ENCODE measurements at places on chromosomes 5 and 9.

DNA sequence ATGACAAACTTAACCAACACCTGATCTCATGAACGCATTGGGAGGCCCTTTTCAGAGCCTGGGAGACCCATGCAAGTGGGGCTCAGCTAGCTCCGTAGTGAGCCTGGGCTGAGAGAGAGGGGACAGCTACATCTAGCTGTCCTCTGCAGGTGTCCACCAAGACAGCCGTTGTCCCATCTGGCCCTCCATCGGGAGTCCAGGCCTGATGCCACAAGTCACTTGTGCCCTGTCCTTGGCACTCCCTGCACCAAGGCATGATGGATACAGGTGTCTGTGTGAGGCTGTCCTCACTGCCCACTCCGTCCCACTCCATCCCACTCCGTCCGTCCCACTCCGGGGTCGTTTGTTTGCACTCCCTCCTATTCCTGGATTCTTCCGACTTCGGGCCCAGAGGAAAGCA, 2.5 kb upstream of the EDF1 start:
- DNase-seq = no peak

DNA sequence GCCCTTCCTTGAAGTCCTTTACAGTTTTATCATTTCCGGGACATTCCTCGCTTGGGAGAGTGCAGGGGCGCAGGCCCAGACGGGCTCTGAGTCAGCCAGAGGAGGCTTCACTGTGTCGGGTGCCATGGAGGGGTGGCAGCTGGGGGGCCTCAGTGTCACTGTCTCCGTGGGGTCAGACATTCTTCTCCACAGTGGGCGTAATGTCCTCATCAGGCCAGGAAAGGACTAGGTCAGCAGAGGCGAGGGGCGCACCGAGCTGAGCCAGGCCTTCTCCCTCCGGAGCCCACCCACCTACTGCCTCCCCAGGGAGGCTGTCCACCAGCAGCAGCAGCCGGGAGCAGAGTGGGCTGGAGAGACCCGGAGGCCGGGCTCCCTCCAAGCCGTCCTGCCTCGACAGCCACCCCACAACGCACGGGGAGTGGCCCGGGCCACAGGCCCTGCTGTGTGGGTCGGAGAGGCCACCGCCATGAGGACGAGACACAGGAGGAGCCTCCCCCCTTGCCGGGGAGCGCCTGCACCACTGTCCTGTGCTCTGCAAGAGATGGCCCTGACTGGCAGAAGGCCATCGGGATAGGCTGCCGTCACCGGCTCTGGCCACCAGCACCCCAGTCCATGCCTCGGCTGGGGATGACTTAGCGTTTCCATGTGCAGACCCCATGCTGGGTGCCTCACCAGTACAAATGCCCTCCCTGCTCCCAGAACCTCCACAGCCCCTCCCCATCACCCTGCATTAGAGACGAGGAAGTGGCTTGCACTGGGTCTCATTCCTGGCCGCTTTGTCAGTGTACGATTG, 26.5 kb downstream of the SARDH start:
- DNase-seq = peak; percentile 55

- DNase-seq = no peak
These were observed 9.7 kb upstream of the ORM1 start for GRCh38 chr9:114313186-114313585.

- no peak for DNase-seq
These were observed 158.4 kb downstream of the COL23A1 start for GRCh38 chr5:178431782-178432165.

DNA sequence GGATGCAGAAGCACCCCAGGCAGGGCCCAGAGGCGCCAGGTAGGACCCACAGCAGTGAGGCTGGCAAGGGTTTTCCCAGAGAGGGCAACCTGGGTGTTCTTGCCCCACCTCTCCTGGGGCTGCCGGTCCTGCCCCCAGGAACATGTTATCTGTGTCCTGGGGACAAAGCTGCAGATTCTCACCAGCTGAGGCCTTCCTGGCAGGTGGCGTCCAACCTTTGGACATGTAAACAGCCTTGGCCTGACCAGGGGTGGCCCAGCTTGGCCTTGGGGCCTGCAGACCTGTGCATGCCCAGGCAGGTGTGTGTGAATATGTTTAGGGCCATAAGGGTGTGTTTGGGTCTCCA, 101.8 kb upstream of the LARP1 start:
- no peak for DNase-seq

DNA sequence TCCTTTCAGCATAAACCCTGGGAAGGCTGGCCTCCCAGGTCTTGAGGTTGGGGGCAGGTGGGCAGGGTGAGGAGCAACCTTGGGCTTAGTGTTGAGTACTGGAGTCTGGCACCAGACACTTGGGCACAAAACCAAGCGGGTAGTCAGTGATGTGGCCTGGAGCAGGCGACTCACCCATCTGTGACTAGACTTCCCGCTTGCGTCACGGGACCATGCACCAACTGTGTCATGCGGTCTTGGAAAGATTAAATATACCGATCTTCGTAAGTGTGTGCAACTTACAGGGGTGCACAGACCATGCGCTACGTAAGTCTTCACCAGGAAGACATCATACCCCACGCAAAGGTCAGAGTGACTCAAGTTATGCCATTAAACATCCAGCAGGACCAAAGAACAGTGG, 304.4 kb upstream of the IRX4 start:
- DNase-seq = no peak

DNA sequence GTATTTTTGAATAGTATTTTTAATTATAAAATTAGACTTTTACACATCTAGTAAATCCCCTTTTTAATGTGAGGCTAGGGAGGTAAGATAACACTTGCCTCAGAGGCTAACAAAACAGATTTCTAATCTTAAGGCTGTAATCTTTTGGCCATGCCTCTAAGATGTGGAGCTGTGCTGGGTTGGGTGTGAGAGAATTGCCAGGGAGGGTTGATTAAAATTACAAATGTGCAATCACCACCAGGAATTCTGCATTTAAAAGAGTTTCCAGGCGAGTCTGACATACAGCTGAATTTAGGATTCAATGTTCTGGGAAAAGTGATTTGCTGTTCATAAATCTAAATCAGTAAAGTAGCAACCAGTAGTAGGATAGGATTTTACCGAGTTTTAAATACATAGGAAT, 73.3 kb downstream of the NUDT12 start:
- DNase-seq = no peak

DNA sequence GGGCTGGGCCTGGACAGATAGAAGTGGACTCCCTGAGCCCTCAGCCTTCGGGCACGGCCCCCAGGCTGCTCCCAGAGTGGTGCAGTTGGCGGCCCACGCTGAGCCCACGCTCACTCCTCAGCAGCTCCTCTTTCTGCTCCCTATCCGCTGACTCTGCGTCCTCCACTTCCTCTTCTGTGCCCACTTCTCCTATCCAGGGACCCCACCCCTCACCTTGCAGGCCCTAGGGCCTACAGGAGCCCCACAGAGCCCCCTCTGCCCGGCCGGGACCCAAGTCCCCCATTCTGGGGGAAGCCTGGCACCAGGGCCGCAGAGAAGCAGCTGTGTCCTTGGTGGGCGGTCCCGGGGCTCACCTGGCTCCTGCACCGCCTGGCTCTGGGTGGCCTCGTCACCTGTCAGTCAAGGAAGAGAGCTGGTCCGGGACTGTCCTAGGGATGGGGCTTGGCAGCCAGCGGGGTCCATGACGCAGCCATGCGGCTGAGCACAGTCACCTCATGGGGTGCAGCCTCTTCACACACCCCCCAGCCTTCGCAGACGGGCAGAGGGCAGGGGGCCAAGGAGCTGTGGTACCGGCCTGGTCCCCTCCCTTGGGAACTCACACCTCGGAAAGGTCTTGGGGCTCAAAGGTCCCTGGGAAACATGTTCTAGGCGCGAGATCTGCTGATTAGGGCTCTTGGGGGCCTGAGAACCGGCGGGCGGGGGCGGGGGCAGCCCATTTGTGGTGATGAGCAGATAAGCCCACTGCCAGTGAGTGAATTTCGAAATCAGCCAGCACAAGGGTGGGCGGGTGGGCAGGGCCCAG, 5.4 kb upstream of the NRARP start:
- DNase-seq = no peak

DNA sequence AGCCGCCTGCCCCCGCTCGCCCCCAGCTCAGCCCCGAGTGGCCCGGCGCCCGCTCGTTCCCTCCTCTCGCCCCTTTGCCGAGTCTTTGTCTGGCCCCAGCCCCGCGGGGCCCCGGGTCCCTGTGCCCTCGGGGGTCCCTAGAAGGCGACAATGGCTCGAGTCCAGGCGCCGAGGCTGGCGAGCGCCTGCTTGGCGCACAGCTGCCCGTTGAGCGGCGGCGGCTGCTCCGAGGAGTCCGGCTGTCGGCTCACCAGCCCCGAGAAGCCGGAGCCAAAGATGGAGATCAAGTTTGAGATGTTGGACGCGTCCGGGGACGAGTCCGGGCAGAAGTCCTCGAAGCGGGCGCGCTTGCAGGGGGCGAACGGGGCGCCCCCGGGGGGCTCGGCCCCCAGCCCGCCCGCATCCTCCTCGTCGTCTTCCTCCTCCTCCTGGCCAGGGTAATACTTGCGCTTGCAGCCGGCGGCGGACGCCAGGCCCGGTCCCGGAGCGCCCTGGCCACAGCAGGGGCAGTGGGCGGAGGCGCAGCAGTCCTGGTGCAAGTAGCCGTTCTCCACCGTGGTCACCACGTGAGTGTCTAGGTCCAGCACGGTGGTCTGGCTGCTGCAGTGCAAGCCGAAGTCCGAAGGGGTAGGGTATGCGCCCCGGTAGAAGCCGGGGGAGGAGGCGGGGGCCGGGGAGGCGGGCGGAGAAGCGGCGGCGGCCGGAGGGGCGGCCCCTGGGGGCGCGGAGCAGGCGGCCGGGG, 1.2 kb downstream of the IER5L start:
- peak; percentile 41 for DNase-seq

DNA sequence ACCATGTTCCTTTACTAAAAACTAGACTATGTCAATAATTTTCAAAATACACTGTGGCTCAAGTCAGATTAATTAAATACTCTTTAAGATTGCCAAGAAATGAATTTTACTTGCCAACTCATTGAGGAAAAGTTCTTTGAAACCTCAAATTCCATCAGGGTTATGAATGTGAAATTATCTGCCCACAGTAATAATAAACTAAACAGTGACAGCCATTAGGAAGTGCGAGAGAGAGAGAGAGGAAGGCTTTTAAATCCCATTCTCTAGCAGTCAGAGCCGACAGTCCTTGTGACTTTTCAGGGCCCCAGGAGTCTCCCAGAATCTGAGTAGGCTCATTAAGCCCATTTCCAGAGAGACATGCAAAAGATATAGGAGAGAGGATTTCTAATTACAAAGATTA, 236.1 kb downstream of the MARCHF11 start:
- DNase-seq = no peak

DNA sequence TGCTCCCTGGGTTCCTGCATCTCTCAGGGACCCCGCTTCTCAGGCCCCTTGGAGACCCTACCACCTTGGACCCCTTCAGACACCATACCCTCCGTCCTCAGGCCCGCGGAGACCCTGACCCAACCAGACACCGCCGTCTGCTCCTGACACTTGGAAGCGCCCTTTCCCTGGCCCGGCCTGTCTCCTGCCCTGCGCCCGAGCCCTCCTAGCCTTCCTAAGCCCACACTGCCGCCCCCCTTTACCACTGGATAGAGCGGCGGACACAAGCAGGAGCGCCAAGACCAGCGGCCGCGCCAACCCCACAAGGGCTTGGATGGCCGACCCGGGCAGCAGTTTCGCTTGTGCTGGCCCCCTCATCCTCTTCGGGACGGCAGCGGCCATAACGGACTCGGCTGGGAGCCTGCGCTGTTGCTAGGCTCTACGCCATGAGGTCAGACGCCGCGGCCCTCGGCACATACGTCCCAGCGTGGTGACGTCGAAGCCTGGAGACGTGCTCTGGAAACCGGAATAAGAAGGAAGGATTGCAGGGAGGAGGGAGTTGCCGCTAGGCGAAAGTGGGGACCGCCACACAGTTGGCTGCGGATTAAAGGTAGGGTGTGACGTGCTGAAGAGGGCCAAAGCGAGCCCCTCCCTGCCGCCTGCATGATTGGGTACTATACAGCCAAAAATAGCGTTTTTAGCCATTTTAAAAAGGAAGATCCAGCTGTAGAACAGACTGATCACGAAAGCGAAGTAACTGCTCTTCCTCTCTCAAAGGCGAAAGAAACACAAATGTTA, at the start of gene C5orf15:
Gene C5orf15 (minus strand): TSS at position 422 of the 777 bp plus-strand sequence. CDS start 41 bp downstream, at position 381.
- DNase-seq = peak; percentile 96

DNA sequence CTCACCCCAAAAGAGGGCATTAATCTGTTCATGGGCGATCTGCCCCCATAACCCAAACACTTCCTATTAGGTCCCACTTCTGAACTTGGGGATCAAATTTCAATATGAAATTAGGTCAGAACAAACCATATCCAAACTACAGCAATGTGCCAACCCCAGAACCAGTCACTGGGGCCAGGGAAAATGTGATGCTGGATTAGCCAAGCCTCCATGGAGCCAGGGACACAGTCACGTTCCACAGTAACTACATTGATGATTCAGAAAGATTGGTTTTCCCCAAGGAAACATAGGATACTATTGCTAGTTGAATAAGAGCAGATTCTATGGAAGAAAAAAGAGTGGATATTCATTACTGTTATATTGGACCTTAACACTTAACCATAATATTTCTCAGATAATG, 84.2 kb downstream of the GIN1 start:
- peak; percentile 67 for DNase-seq

- peak; percentile 21 for DNase-seq
These were observed 700 bp downstream of the CDO1 start for GRCh38 chr5:115815693-115816225.

DNA sequence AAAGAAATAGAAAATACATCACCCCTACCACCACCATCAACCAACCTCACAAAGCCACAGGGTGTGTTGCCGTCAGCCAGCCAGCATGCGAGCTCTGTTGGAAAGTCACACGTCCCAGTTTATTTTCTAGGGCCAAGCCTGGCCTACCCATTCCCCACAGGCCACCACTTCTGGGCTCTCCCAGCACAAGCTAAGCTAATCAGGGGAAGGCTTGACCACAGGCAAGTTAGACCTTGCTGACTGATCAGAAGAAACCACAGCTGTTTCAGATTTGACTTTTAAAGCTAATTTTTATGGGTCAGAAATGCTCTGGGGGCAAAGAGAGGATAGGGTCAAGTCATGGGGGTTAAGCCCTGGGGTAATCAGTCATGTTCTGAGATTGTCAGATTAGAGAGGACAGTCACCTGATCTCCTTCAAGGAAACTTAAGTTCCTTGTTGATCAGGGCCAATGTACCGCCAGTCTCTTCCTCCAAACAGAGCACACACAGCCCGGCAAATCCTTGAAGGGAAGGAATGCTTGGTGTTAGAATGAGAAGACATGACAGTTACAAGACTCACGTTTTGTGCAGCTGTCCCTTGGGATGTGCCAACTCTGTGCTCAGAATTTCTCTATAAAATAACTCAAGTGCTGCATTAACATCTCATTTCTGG, 7.6 kb downstream of the SHB start:
- no peak for DNase-seq

DNA sequence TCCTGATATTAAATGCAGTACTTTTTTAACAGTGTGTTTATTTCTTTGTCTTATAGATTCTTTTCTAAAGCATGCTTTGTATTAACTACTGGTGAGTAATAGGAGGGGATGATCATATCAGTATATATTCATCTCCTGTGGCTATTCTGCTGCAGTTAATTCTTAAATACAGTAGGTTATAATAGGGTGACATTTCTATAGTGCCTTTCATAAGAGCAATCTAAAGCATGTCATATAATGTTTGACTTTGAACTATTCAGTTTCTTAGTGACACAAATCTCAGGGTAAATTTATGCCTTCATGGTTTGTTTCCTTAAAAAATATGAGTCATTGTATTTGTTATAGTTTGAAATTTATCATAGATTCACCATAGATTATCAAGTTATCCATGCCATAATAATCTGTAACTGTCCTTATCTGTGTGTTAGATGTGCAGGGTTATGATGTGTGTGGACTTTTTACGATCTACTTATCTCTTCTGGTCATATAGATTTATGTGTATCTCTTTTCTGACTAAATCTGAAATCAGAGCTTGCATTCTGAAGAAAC, 1019.5 kb downstream of the NR2F1-AS1 start:
- peak; percentile 30 for DNase-seq

GRCh38 chr5:80810425-80810824, 149.7 kb upstream of the RASGRF2 start:
- no peak for DNase-seq
